ENCODE measurements at places on chromosomes 4 and X. TPM values are rescaled to one million over a fixed set of nuclear protein-coding genes. Genes with fewer than 3 reads are reported as not detected.

Gene AMBN
- total RNA-seq: not detected

Gene GAGE1
- total RNA-seq: not detected

Gene KDR
- total RNA-seq: 0.07 TPM

Gene BRCC3
- total RNA-seq: 17.9 TPM

GRCh38 chrX:50813843-50814661, at the start of gene SHROOM4:
SHROOM4 (minus strand) TSS chrX:50814194; CDS start chrX:50814018, 176 bp downstream.
- no peak for DNase-seq

GRCh38 chrX:67587946-67588624, 44.3 kb downstream of the AR start:
- DNase-seq: no peak

DNA sequence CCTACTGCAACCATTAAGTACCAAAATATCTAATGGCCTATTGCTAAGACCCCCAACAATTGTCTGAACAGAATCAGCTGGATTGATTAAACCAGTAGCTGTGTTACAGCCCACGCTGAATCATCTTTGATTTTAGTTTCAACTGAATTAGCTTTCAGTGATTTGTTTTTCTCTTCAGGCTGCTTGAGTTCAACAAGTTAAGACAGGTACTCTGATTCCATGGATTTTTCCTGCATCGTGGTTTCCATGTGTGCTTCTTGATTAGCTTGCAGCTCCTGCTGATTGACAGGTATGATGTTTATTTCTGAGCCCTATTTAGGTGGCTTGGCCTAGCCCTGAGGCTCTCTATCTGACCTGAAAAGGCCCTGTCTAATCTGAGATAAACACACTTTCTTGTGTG, 91.3 kb downstream of the GUCY2F start:
- no peak for DNase-seq

DNA sequence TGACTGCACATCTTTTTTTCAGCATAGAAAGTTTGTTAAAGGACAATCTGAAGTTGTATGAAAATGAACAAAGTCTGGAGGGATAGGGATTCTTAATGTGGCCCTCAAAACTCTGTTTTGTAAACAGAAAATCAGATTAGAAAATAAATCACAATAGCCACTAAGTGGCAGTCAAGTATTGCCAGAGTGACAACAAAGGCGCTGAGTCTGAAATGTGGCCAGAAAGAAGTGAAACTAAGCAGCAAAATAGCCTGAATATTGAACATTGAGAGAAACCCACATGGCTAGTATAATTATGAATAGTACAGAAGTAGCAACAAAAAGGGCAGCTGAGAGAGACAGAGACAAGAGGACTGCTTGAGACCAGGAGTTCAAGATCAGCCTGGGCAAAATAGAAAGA, 81.1 kb upstream of the CT45A1 start:
- DNase-seq: no peak

DNA sequence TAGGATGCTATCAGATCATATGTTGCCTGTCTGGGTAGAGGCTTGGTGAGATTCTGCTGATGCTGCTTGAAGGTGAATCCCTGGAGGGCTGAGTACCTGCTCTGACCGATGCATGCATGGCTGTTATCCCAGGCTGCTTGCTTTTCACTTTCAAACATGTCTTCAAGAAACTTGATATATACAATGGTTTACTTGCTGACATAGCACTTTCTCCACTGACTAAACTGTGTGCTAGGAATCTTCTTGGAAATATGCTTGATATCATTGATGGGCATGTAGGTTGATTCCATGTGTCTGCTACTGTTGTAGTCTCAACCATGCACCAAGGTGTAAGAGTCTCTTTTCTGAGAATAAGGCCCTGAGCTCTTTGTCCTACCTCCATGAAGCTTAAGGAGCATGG, 79.6 kb upstream of the WDR1 start:
- DNase-seq: no peak

GRCh38 chrX:136336623-136337022, 35.9 kb downstream of the ADGRG4 start:
- DNase-seq: no peak

DNA sequence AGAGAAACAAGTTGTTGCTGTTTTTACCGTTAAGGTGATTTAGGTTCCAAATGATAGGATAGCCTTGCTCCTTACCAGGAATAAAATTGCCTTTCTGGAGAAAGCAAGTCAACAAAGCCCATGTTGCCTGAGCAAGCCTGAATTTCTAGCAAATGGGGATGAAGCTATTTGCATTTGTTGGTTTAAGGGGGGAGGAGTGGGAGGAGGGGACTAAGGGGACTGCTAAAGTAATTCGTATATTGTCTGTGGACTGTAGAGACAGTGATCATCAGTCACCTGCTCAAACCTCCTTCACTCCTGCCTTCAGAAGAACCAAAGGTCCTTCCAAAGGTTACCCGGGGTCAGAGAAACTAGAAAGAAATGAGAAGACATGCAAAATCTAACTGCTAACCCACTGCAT, 65.8 kb downstream of the SCML2 start:
- DNase-seq: no peak

DNA sequence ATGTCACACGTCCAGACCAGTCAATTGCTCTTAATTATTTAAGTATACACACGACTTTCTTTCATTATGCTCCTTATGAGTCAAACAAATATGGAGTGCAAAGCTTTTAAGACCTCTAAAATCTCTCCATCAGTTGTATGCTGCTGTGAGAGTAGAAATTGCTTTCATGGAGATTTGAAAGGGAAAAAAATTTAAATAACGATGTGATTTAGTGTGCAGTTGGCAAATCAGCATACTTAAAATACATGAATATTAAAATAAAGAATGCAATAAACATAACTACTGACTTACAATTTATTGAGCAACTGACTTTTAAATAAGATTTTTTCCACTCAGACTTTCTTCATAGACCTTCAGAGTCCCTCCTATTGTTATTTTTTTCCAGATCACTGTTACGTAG, 9.0 kb downstream of the TENM3 start:
- no peak for DNase-seq

DNA sequence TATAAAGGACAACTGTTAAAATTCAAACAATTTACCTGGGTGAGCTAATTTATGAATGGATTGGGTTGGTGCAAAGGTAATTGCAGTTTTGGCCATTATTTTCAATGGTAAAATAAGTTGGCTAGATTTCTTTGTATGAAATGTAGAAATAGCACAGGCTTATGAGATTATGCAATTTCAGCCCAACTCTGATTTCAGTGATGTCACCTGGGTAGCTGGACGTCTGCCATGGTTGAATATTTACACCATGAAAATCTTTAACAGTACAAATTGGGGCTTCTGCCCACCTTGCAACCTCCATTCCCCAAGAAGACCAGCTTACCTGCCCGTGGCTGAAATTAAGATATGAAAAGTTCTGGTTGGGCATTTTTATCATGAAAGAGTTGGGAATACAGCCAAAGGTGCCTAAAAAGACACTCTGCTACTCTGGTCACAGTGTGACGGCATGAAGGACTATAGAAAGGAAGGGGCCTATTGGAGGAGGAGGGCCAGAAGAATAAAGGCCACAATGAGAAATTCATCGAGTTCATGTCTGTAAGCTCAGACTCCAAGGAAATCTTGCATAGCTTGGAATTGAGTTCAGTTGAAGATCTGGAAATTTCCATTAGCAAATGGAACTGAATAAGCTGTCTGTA, 29.7 kb downstream of the EGF start:
- no peak for DNase-seq

DNA sequence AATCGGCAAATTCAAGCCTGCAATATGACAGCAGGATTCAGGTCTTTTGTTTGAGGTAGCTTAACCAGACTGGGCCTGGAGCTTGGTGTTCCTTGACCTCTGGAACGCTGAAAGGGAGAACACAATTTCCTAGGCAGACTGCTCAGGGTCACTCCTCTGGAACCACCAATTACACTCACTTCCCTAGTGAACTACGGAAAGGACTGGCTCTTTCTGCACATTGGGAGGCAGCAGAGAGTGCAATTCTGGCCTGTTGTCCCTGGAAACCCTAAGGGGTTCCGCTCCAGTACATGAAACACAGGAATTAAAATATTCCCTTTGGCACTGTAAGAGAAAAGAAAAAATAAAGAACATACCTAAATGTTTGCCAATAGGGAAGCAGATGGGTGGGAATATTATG, 58.6 kb downstream of the GPC3 start:
- no peak for DNase-seq

Measured in natural killer cell (primary cell).